Epithelial cell of esophagus (primary cell): ENCODE measurements at places on chromosomes 2 and 18.

DNA sequence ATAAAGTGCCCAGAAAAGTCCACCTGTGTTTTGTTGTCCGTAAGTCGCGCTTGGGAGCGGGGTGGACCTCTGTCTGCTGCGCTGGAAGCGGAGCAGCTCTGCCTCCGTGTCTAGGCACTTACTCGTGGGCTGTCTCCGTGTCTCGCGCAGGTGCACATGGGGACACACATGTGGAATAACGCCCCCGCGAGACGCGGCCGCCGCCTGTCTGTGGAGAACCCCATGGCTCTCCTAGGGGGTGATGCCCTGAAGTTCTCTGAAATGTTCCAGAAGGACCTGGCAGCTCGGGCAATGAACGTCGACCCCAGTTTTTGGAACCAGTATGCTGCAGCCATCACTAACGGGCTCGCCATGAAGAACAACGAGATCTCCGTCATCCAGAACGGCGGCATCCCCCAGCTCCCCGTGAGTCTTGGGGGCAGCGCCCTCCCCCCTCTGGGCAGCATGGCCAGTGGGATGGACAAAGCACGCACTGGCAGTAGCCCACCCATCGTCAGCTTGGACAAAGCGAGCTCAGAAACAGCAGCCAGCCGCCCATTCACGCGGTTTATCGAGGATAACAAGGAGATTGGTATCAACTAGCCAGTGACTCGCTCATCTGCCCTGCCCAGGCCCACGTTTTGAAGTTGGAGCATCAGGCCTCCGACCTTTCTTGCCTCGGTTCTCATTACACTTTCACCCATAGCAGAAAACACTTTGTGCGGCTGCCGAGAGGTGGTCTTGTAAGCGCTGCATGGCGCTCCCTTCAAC lies 17.3 kb downstream of the SALL3 start:
- no peak for DNase-seq

- peak; percentile 82 for DNase-seq
Observed at GRCh38 chr2:163735685-163736432, at the start of gene FIGN. TSS of gene FIGN (minus strand) at chr2:163736008. CDS start at chr2:163734927, 1,081 bp downstream.

GRCh38 chr18:59802031-59802430 lies 97.8 kb upstream of the PMAIP1 start:
- DNase-seq = no peak

DNA sequence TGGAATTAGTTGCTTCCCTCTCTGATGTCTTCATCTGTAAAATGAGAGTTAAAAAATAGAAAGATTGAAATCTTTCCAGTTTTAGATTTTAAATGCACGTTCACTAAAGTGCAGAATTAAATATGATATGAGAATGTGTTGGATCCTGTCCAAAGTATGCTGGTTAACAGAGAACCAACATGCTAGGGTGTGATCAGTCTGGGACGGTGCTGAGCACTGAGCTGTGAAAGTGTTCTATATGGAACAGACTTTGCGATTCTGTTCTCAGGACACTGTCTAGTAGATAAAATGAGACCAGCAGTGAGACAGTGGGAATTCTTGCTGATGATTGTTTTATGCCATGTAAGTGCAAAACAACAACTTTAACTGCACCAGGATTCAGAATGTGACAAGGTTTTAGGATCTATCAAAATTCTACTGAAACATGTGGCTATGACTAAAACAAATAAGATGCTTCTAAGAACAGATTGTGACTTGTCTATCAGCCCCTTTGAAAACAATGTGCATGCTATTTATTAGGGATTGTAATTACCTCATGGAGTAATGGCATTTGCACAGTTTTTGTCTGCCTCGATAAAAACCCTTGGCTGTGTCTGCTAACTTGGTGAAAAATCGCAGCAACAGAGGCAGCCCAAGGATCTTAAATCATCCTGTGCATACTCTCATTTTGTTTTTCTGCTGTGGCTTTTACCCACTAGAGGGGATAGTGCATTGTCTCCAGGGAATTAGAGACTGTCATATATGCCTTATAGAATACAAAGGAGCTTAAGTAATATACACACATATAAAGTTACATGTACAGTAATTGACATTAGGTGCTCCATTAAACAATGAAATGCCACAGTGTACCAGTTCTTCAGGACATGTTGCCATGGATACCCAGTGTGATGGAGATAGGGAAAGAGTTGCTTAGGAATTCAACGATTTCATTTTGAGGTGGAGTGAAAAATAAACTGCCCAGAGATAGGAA lies 55.1 kb downstream of the MAP3K20 start:
- peak; percentile 47 for DNase-seq

GRCh38 chr18:51666763-51667191 lies 469.3 kb upstream of the MEX3C start:
- peak; percentile 44 for DNase-seq

DNA sequence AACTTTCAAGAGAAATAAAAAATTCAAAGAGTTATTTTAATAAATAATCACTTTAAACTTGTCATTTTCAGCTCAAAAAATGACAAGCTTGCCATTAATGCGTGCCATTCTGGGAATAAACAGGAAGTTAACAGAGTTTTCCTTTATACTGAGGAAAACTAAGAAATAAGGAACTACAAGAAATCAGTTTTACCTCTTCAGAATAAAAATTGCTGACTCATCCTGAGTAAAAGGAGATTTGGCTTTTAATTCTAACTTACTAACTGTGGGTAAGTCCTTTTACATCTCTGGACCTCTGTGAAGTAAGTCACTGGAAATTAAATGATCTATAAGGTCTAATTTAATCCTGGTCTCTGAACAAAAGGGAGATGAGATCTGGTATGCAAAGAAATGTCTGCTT lies 16.1 kb downstream of the CEBPZ start:
- DNase-seq = no peak

GRCh38 chr18:77161383-77161782 lies 28.8 kb upstream of the MBP start:
- peak; percentile 49 for DNase-seq

DNA sequence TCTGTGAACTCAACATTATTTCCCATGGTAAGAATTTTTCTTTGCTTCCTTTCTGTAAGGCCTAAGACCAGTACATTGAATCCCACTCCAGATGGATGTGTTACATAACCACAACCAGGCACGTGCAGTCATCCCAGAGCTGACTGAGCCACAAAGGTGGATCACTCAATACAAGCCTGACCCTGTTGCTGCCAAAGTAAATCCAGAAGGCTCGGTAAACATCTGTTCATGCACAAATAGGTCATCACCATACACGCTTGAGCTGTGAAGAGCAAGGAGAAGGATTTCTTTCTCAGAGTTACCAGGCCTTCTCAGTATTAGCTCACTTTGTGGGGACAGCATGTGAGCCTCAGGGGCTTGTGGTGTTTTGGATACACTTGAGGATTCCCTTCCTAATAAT lies 791.4 kb upstream of the FANCL start:
- DNase-seq = no peak

GRCh38 chr2:144780983-144781382 lies 261.1 kb upstream of the ZEB2 start:
- DNase-seq = peak; percentile 17

- peak; percentile 95 for DNase-seq
Observed at GRCh38 chr2:229586746-229587705, 127.3 kb downstream of the DNER start.

DNA sequence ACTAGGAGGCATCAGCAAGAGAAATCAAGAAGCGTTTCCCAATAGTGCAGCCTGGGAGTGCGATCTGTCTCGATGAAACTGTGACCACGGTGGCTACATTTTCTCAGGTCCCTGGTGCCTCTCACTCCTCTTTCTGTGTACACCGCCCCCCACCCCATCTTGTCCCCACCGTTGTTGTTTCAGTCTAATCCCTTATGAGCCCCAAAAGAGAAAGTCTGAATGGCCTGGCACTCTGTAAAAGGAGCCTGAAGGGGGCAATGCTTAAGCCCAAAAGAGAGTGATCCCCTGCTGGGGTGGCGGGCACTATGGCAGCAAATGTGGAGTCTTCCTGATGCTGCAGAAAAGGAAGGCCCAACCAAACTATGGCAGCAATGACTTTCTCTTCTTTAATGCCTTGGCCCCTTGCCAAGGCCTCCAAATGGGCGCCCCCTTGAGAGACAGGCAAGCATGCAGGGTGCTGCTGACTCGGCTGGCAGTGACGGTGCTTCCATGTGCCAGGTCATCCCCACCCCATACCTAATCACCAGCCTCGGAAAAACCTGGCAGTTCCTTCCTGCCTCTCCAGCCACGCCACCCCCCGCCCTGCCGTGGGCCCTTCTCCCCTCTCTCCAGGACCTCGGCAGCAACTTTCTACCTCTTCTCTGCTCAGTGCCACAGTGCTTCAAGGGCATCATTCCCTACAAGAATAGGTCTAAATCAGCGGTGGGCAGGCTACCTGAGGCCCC lies 123.0 kb downstream of the CYP26B1 start:
- DNase-seq = no peak

- DNase-seq = no peak
Observed at GRCh38 chr2:26898480-26899078, 50.6 kb downstream of the DPYSL5 start.

DNA sequence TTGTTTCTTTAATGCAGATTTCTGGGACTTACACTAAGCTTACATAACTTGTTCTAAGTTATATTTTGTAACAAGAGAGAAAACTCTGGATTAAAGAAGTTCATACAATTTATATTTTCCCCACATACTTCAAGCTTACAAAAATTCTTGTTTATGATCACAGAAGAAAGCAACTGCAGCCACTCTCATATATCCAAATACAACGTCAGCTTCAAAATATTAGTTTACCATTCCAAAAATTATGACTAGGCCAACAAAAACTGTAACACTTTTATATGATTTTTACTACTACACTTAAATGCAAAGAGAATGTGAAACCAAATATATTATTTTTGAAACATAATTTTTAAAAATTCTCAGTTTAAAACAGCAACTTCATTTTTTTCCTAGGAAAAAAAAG lies 30.9 kb downstream of the LPIN2 start:
- no peak for DNase-seq

DNA sequence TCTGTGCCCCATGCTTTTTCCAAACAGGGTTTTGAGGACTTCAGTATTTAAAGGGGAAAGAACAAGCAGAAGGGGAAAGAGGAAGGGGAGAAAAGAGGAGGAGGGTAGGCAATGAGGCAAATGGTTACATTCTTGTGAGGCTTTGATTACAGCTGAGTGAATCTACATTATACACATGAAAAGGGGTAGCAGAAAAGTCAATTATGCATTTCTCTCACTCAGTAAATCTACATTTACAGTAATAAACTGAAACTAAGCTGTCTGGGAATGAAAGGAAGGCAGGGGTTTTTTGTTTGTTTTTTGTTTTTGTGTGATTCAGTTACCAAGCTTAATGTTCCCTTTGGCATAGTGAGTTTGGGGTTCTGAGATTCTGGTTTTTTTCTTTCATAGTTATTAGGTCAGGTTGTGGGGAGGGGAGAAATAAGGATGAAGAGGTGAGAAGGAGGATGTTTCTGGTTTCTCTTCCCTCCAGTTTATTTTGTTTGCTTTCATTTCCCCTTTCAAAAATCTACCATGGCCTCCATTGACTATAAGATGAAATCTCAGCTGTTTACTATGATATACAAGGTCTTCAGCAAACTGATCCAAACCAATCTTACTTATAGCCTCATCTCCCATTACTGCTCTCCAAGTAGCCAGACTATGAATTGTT lies 18.7 kb downstream of the C18orf63 start:
- DNase-seq = no peak
